ENCODE measurements at places on chromosomes 2 and 18.

- no peak for DNase-seq
Measured at GRCh38 chr2:199760574-199760973, 90.4 kb downstream of the FTCDNL1 start.

DNA sequence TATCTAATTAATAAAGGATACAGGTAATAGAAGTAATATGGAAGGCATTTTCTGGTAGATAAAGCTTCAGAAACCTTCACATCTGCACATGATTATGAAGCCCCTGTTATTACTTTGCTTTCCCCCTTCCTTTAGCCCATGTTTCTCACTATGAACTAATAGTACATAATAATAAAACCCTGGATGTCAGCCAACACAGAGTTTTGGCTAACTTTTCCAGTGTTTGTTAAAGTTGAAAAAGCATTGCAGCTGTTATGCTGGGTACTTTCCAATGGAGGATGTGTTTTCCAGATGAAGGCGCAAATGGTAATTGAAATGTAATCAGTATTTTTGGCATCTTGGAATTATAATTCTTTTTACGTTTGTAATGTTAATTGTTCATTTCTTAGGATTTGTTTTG lies 43.5 kb downstream of the SPTBN1 start:
- no peak for DNase-seq

DNA sequence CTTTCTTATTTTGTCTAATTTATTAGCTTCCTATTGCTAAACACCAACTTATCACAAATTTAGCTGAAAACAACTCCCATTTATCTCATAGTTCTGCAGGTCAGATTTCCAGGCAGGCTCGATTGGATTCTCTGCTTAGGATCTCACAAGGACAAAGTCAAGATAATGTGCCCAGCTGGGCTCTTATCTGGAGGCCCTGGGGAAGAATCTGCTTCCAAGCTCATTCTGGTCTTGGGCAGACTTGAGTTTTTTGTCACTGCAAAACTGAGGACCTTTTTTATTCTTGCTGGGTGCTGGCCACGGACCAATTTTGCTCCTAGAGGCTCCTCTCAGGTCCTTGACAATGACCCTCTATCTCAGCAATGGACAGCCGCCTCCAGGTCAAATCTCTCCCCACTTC lies 215.5 kb downstream of the TRIB2 start:
- DNase-seq, result no peak

- DNase-seq, result no peak
Measured at GRCh38 chr18:48943333-48943732, 7.4 kb downstream of the SMAD7 start.

DNA sequence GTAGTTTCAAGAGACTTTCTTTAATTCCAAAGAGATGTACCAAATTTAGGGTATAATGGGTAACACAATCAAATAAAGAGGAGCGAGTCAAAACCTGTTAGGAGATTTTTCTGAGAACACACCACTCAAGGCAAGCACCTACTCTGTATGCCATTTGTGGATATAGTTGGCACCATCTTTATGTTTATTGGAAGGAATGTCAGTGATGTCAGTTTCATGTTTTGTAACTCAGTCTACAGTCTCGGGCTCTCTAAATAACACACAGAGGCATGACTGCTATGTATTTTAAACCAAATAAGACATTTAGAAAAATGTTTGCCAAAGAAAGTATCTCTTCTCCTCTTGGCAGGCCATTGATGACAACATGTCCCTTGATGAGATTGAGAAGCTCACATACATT lies 59.7 kb downstream of the CPS1 start:
- no peak for DNase-seq
